ENCODE measurements at places on chromosomes 11 and 22.

DNA sequence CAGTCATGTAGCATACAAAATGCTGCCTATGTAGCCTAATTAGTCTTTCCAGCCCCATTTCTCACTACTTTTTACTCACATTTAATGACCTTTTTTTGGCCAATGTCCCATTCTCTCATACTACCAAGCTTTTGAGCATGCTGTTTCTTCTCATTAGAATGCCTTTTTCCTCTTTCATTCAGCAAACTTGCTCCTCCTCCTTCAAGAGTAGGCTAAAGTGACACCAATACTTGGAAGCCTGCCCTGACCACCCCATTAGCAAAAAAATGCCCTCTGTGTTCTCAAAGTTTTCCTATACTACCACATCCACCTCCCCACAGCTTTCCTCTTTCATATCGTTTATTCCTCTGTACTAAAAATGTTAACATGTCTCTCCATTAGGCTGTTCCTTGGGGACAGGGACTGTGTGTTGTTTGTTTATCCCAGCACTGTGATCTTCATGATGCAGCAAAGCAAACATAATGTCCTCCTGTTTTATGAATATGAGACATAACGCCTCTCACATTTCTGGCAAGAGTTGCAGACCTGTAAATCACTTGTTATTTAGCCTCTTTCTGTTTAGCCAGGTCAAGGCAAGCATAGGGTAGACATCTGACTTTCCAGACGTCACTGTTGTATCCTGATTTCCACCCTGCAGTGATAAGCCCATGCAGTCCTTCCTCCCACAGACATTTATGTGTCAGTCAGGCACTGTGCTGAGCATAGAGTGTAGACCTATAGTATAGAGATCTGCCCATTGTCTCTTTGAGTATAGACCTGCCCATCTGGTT lies 62.0 kb upstream of the UCP3 start:
- no peak for DNase-seq

DNA sequence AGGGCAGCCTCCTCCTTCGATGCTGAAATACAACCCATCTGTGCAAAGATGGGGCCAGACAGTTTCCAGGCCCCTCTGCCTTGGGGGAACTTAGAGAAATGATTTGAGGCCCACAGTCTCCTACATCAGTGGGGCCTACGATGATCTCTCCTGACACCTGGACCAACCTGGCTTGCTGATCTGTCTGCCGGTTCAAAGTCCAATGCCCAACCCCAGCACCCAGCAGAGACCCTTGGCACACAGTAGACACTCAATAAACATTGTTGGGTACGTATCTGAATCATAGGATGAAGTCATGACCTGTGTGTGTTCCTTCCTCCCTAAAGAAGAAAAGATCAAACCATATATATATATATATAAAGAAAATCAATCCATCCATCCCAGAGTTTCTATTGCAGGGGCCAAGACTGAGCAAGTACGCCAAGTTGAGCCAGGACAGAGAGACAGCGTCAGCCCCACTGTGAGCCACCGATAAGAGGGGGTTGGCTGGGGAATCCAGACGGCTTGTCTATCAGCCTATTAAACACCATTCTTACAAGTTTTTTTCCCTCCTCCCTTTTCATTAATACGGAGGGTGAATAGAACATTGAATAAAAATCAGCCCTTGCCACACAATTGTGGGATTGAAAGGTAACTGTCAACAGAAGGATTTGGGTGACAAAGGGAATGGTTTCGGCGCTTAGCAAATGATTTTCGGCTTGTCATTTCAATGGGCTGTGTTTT lies 244.1 kb downstream of the MN1 start:
- DNase-seq = no peak

- no peak for DNase-seq
Observed at GRCh38 chr11:127656116-127656836, 655.7 kb upstream of the KIRREL3 start.

GRCh38 chr11:80362563-80363340 lies 921.9 kb upstream of the TENM4 start:
- no peak for DNase-seq

DNA sequence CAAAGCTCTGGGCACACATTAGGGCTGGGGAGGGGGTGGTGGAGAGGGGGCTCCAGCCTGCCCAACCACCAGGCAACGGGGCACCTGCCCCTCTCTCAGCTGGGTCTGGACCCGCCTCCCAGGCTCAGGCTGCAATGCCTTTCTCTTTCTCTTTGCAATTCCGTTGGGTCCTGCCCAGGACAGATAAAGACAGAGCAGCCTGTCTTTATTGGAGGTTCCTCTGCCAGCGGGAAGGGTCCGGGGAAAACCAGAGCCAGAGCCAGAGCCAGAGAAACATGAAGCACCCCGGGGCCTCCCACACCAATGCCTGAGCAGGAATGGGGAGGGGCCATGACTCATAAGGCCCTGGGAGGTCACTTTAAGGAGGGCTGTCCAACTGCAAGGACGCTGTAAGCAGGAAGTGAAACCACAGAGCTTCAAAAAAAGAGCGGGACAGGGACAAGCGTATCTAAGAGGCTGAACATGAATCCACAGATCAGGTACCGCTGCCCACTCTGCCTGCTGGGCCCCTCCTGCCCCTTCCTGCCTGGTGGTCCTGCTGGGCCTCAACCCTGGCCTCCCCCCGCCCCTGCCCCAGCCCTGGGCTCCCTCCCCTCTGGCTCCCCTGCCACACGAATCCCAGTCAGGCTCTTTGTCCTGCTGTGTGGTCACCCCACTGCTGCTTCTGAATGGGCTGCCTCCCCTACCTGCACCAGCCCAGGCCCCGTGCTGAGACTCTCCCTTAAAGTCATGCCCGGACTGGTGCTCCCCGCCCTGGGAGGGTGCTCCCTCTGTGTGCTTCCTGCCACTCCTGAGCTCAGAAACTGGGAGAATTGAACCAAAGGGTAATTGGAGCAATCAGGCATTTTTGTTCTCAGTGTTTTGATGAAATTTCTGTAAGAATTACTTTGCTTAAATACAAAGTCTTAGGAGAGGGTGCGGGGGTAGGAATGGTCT lies at the start of gene APOBEC3B:
Gene APOBEC3B, plus strand, starts transcription at position 356 of the 936 bp plus-strand sequence. Its CDS starts 107 bp downstream, at position 463.
- DNase-seq = peak; percentile 92

GRCh38 chr22:35258191-35258988 lies 1.1 kb downstream of the HMGXB4 start:
- peak; percentile 32 for DNase-seq

GRCh38 chr11:102313238-102313940 lies 3.9 kb upstream of the BIRC3 start:
- DNase-seq = no peak

DNA sequence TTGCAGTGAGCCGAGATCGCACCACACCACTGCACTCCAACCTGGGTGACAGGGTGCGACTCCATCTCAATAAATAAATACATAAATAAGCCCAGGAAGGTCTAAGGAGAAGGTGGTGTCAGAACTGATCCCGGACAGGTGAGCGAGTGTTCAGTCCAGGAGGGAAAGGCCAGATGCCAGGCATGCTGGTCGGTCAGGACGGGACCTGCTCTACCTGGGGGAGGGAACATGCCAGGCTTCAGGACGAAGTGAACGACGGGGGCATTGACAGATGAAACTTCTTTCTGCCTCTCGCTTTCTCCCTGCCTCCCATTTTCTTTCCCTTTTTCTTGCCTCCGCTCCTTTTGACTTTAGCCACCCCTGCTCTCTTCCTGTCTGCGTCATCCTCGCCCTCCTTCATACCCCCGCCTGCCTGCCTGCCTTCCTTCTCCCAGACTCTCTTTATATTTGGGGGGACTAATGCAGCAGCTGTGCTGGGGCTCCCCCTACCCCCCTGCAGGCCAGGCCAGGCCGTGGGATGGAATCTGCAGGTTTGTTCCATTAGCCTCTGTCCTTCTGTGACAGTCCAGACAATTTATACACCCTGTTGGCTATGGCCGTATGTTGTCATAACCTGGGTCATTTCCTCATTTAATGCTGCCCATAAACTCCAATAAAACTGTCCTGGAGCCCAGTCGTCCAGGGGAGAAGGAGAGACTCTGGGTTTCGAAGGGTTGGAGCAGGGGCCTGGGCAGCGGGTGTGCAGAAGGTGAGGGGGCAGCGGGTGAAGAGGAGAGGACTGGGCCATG lies 209.2 kb upstream of the TBCEL start:
- no peak for DNase-seq

GRCh38 chr11:14309425-14310192 lies 49.4 kb downstream of the RRAS2 start:
- DNase-seq = no peak

DNA sequence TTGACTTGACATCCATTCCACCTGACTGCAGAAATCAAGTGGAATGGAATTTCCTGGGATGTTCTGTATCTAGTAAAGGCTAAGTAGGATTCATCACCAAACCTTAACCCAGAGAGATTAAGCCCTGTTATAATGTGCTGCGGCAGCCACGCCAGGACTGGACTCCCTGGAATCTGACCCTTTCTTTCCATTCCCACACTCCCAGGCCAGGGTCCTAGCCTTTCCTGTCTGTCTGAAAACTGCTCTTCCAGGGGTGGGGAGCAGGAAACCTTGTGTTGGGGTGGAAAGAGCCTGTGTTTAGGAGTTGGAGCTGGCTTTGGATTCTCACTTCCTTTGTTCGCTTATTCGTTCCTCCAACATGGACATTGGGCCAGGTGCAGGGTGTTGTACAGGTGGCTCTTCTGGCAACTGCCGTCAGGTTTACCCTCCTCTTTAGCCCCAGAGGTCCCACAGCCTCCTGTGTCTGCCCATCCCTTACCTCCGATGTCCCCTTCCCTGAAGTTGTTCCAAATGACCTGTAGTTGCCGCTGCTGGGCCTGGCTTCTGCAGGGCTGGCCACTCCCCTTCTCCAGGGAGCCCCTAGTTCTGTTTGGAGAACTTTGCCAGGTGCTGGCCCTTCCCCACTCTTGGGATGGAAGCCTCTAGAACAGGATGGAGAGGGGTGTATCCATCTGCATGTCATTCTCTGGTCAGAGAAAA lies 20.5 kb upstream of the PARVB start:
- DNase-seq = no peak

DNA sequence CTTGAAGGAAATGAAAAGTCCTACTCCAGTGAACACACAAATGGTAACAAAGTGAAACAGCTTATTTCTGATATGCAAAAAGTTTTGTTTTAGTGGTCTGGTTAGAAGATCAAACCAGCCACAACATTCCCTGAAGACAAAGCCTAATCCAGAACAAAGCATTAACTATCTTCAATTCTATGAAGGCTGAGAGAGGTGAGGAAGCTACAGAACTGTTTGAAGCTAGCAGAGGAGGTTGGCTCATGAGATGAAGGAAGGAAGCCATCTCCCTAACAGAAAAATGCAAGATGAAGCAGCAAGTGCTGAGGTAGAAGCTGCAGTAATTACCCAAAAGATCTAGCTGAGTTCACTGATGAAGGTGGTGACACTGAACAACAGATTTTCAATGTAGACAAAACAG lies 168.4 kb downstream of the IGLL1 start:
- no peak for DNase-seq

GRCh38 chr22:34897126-34897525 lies 168.8 kb upstream of the ISX start:
- DNase-seq = no peak
